Right forelimb (tissue), 1 donor: ENCODE measurements at places on chromosomes 7 and 10.
A peak's percentile ranks its signal among the peaks of the same experiment; 100 is the strongest.

GRCh38 chr7:158782761-158783401, 46.4 kb downstream of the ESYT2 start:
- DNase-seq, result no peak

DNA sequence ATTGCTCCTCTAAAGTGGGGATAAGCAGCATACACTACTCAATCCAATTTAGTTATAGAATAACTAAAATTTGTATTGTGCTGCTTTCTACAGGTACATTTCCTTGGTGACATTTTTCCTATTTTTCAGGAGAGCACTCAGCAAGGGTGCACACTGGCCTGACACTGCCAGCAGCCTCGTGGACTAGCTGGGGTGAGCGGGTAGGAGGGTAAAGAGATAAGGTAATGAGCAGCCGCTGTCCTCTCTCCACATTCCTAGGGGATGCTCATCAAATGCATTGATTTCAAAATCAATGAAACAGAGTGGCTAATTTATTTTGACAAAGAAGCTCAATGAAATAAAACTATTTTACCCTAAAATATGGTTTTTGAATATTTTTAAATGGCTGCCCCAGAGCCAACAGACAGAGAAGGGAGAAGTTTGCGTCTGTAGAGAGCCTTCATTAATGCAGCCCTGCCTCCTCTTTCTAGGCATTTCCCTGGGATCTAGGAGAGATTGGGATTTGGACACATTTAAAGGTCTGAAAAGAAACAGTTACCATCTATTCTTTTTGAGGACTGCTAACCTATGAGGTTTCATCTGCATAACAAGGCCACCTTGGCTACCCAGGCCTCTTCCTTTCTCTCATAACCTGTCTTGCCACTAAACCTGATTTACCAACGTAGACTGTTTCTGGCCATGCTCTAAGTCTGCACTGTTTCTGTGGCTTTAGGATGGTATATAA, 561.0 kb downstream of the IPMK start:
- no peak for DNase-seq

GRCh38 chr7:51027935-51028830, 245.5 kb upstream of the GRB10 start:
- peak; percentile 32 for DNase-seq

DNA sequence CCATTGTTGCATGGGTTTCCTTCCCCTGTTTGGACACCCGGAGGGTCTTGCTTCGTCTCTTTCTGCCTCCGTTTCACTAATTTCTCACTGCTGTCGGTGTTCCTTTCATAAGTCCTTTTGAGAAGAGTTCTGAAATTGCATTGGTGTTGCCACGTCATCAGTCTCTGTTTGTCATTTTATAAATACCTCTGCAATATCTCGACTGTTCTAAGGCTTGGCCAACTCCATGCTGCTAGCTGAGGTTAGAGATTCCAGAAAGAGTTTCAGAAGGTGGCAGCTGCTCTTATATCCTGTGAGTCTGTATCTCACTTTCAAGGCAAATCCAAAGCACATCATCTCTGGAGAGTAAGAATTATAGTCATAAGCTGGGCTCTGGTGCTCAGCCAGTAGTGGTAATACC, 148.0 kb upstream of the INSYN2A start:
- DNase-seq, result no peak

DNA sequence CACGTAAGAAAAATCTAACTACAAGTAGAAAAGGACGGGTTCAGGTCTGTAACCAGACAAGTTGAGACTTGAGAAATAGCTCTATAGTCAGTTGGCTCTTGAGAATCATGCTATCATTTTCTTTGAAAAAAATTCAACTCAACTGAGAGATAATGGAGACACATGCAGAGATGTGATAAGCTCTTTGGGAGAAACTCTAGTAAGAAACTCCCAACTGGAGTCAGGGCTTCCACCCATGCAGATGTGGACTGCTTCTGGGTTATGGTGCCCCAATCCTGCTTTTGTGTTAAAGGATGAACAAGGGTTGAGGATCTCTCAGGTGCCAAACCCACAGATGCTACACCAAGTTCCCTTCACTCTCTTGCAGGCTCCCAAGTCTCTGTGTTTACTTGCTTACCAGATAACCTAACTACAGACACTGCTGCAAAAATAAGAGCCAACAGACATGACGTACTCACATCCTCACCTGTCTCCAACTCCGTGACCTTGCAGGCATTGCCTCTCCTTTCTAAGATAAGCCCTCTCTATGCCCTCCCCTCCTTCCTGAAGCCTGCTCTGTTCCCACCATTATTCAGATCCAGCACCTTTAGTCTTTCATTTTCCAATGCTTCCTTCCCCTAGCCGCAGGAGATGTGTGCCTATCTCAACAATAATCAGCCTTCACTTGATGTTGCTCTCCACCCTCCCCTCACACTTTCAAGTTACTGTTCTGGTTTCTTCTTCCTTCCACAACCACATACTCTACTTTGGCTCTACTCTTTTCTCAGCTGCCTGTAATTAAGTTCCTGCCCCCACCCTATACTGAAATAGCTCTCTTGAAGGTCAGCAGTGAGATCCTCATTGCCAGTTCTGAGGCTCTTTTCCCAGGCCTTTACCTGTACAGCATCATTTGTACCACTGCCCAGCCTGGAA, 130.0 kb downstream of the ICA1 start:
- no peak for DNase-seq

- DNase-seq, result no peak
Measured at GRCh38 chr7:30726296-30727006, 25.5 kb upstream of the INMT start.

DNA sequence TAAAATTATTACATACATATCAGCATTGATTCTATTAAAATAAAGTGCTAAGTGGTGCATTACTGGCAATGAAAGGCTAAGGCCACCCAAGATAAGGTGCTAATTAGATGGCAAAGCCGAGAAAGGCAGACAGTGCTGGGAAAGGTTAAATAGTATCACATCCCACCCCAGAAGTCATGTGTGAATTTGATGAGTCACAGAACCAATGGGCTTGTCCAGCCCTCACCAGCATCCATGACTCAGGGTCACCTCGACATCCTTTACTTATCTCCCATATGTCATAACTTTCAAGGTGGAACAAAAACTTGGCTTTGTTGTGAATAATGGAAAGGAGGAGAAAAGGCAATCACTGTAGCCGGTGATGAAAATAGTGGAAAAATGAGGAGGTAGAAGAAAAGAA, 459.1 kb downstream of the PLXNA4 start:
- no peak for DNase-seq

- DNase-seq, result no peak
Measured at GRCh38 chr10:30056281-30056680, 3.1 kb downstream of the JCAD start.

GRCh38 chr10:131925011-131925649, 24.3 kb downstream of the PPP2R2D start:
- no peak for DNase-seq

GRCh38 chr7:115004121-115004520, 82.2 kb downstream of the MDFIC start:
- DNase-seq, result no peak

DNA sequence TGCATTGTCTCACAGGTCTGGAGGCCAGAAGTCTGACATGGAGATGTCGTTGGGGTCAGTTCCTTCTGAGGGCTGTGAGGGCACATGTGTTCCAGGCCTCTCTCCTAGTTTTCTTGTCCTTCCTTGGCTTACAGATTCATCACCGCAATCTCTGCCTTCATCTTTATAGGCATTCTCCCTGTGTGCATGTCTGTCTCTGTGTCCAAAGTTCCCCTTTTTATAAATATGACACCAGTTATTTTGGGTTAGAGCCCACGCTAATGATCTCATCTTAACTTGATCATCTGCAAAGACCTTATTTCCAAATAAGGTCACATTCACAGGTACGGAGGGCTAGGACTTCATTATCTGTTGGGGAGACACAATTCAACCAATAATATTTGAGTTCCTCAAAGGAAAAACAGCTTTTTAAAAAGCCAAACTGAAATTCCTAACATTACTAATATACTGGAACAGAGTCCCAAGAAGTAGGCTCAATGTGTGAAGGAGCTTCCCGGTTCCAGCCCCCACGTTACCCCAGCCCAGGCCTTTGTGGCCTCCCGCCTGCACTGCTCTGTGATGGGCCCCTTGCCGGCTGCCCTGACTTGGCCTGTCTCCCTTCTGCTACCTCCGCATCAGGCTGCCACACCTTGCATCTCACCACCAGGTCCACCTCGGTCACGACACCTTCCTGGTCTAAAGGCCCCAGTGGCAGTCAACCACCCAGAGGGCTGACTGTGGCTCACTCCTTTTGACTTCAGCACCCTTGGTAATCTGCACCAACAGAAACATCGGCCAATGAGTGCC, 142.7 kb downstream of the KCNMA1 start:
- DNase-seq, result no peak

- DNase-seq, result peak; percentile 51
Measured at GRCh38 chr7:21542891-21543527, at the start of gene DNAH11. Gene DNAH11, plus strand, starts transcription at chr7:21543039. Its CDS starts 207 bp downstream, at chr7:21543246.

- DNase-seq, result peak; percentile 22
Measured at GRCh38 chr7:372546-372931, 82.6 kb downstream of the FOXL3 start.

GRCh38 chr7:140059273-140060242, 3.2 kb downstream of the PARP12 start:
- DNase-seq, result no peak

DNA sequence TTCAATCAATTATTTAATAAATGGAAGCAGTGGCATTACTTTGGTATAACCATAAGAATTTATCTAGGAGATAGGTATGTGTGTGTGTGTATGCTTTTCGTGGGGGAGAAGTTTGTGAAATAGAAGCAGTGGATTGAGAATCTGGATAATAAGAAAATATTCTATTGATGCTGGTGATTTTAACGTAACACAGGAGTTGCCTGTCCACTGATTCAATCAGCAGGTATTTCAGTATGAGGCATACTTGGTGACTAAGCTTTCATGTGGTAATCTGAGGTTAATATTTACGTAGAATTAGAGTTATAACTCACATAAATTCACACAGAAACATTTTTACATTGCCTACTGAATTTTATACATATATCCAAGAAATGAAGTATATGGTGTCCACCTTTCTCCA, 568.0 kb downstream of the ZWINT start:
- no peak for DNase-seq

GRCh38 chr10:108362296-108362695, 1197.8 kb upstream of the SORCS1 start:
- DNase-seq, result no peak

DNA sequence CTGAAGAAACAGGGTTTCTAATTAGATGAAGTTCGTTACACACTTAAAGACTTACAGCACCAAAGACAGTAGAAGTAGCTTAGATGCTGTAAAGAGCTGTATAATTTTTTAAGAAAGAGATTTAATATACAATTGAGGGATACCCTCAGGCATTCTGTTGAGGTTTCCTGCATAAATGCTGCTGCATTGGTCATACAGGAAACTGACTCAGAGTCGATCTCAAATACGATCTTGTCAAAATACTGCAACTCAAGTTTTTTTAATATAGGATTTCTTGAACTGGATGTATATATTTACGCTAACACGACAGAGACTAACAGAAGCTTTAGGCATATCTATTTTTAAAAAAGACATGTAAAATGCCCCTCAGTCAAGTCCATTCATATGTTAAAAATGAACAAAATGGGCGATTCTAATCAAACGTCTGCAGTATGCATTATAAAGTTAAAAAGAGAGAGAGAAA, 2.4 kb upstream of the ARID5B start:
- DNase-seq, result no peak
